NCI-H1930 (cell line): ENCODE measurements at places on chromosomes 11 and 22.
A peak's percentile ranks its signal among the peaks of the same experiment; 100 is the strongest.

DNA sequence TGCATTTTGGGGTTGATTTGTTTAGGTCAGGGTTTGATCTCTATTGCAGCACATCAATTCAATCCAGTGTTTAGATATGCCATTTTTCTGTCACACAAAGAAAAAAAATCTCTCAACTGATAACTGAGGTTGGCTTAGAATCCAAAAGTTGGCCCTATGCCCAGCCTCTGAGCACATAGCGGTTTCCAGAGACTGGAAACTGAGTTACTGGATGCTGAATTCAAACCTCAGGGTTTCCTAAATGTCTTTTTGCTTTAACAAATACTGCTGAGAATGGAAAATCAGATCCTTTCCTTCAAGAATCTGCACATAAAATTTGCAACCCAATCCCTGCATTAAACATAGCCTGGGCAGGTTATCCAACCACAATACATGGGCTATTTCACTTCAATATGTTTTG lies 4.0 kb downstream of the P4HA3 start:
- no peak for DNase-seq

GRCh38 chr11:95365348-95365747 lies 134.3 kb upstream of the SESN3 start:
- DNase-seq, result no peak

DNA sequence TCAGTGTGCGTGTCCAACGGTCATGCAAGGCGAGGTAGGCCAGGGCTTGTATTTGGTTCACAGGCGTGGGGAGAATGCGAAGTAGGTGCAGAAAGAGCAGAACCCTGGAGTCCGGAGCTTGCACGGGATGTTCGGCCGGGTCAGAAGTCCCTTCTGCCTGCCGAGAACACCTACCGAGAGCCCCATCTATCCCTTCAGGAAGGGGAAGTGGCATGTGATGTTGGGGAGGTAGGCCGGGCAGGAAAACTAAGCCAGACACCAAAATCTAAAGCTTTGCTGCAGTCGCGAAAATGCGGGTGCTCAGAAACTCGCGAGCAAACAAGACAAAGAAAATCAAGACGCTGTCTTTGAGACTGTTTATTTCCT lies 435 bp upstream of the TAF6L start:
- no peak for DNase-seq

DNA sequence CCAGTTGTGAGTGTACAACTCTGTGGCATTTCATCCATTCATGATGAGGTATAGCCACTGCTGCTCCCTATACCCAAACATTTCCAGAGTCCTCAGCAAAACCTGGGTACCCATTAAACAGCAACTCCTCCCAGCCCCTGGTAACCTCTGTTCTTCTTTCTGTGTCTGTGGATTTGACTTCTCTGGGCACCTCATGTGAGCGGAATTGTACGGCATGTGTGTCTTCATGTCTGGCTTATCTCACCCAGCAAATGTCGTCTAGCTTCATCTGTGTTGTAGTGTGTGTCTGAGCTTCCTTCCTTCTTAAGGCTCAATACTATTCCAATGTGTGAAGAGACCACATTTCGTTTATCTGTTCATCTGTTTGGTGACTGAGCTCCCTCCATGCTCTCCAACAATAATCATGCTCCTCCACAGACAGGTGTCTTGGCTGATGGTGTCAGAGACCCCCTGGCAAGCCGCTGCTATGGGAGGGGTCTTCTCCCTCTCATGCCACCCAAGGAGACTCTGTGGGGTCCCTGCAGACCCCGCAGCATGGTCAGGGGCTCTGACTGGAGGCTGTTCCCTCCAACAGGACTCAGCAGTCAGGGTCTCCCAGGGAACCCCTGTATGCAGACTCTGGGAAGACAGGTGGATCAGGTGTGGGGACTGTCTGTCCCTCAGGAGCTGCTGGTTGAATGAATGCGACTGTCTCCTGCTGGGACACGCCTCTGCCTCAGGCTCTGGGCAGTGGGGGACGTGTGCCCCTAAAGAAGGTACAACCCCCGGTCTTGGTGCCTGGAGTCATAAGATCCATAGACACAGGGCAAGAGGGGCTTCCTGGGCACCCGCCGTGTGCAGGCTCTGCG lies 52.7 kb downstream of the SMIM38 start:
- no peak for DNase-seq

- DNase-seq, result peak; percentile 77
These were observed 128.3 kb downstream of the TEAD1 start for GRCh38 chr11:12802418-12803085.

DNA sequence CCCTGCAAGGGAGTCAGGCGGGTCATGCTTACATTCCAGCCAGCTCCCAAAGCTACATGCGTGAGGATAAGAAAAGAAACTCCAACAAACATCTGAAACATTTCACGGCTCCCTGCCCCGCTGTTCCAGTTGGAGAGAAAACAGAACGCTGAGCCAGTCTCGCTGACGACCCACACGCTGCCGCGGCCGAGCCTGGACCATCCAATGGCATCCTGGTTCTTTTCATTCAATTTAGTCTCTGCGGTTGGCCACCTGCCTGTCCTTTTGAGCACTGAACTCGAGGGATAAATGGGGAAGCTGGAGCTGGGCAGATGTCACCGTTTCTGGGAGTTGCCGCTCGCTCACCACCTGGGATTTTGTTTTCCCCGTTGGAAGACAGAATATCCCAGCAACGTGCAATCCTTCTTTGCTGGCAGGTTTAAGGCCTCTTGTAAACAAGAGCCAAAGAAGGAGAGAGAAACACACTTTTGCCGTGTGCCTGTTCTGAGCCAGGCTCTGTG lies 45.3 kb upstream of the SHISAL1 start:
- DNase-seq, result no peak

GRCh38 chr22:35674335-35674734 lies 26.1 kb downstream of the APOL6 start:
- no peak for DNase-seq

GRCh38 chr11:59182457-59183151 lies 10.7 kb downstream of the DTX4 start:
- no peak for DNase-seq

GRCh38 chr11:46072172-46072964 lies 48.9 kb downstream of the PHF21A start:
- no peak for DNase-seq

- no peak for DNase-seq
These were observed 78.4 kb downstream of the MUC15 start for GRCh38 chr11:26493616-26494015.

GRCh38 chr11:64757549-64758329 lies 2.0 kb downstream of the PYGM start:
- DNase-seq, result no peak

- no peak for DNase-seq
These were observed 5.4 kb upstream of the TTC36 start for GRCh38 chr11:118521892-118522311.

- DNase-seq, result no peak
These were observed 185.4 kb upstream of the E2F8 start for GRCh38 chr11:19426011-19426755.

DNA sequence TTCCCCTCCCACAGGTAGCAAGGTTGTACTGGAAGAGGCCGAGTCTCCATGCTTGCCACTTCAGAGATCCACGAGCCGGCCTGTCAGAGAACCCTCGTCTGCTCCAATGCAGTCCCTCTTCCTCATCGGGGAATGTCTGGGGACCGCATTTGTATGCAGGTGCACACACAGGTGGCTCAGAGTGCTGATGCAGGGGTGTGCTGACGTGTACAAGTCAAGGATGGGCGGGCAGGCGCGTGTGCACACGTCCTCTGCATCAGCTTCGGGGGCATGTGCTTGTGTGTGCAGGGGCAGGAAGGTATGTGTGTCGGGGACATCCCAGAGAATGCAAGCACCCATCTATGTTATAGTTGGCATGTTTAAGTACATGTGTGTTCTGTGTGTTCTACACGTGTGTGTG lies 49.4 kb downstream of the ELFN2 start:
- no peak for DNase-seq

- DNase-seq, result no peak
These were observed 18.9 kb downstream of the LIMK2 start for GRCh38 chr22:31230871-31231621.

GRCh38 chr11:96162816-96163499 lies 180.0 kb downstream of the MAML2 start:
- no peak for DNase-seq
